Thymus (tissue), 14 donors: ENCODE measurements at places on chromosomes 1 and 21. TPM values are rescaled to one million over a fixed set of nuclear protein-coding genes. Genes with fewer than 3 reads are reported as not detected.
A peak's percentile ranks its signal among the peaks of the same experiment; 100 is the strongest.

GRCh38 chr1:11765661-11766428 lies 3.9 kb downstream of the C1orf167 start:
- H3K27ac ChIP-seq, result no peak overlapping the region
- H3K27me3 ChIP-seq, result peaks cover 27% of the 10 kb centered on the region
- H3K4me3 ChIP-seq, result no peak overlapping the region

GRCh38 chr1:206703661-206704060 lies 19.0 kb downstream of the MAPKAPK2 start:
- peaks cover 77% of the 10 kb centered on the region for H3K4me1 ChIP-seq
- no peaks in the 10 kb centered on the region for H3K27me3 ChIP-seq
- DNase-seq, result no peak
- peaks cover 8% of the 10 kb centered on the region for H3K36me3 ChIP-seq
- H3K4me3 ChIP-seq, result no peak overlapping the region

- no peaks in the 10 kb centered on the region for H3K4me1 ChIP-seq
- H3K4me3 ChIP-seq, result no peak overlapping the region
- no peak for DNase-seq
- H3K36me3 ChIP-seq, result no peaks in the 10 kb centered on the region
Observed at GRCh38 chr1:29798699-29799566, 562.6 kb downstream of the PTPRU start.

DNA sequence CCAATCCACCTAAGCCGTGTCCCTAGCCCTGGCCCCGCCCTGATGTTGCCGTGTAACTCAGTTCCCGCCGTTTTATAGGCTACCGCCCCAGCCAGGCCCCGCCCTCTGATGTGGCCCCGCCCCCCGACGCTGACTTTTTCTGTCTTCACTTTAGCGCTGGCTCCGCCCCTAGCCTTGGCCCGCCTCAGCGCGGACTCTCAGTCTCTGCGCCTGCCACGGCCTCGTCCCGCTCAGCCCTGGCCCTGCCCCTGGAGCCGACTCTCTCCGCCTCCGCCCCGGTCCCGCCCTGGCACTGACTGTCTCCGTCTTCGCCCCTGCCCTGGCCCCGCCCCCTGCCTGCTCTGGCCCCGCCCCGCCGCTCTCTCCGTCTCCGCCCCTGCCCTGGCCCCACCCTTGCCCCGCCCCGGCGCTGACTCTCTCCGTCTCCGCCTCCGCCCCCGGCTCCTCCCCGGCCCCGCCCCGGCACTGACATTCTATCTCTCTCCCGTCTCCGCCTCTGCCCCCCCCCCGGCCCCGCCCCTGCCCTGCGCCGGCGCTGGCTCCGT lies 5.2 kb downstream of the MATN1 start:
- H3K4me1 ChIP-seq, result peaks cover 18% of the 10 kb centered on the region
- no peaks in the 10 kb centered on the region for H3K27me3 ChIP-seq

Gene HES3
- polyA plus RNA-seq, result not detected

DNA sequence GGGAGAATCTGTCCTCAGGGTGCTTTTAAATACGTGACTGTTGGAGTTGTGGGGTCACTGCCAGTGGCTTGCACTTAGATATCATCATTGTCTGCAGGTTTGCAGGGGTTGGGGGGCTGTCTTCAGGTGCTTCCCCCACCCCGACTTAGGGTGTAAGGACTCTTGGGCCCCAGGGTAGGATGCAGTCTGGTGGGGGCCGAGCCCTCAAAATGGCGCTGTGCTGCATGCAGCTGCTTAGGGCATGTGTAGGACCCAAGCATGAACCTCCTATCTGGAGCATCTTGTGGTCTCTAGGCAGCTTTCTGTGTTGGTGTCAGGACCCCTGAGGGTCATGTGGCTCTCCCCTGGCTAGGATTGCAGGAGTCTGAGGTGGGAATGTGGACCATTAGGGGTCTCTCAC lies 55.6 kb upstream of the B3GALT2 start:
- H3K27ac ChIP-seq, result no peak overlapping the region
- no peaks in the 10 kb centered on the region for H3K4me1 ChIP-seq
- no peaks in the 10 kb centered on the region for H3K27me3 ChIP-seq
- DNase-seq, result no peak
- H3K36me3 ChIP-seq, result peaks cover 15% of the 10 kb centered on the region
- no peak overlapping the region for H3K4me3 ChIP-seq

- H3K4me1 ChIP-seq, result peaks cover 6% of the 10 kb centered on the region
- no peak overlapping the region for H3K27ac ChIP-seq
- no peak for DNase-seq
- H3K4me3 ChIP-seq, result no peak overlapping the region
- H3K27me3 ChIP-seq, result no peaks in the 10 kb centered on the region
- no peaks in the 10 kb centered on the region for H3K36me3 ChIP-seq
Observed at GRCh38 chr1:179141592-179142251, 59.9 kb downstream of the TOR3A start.

DNA sequence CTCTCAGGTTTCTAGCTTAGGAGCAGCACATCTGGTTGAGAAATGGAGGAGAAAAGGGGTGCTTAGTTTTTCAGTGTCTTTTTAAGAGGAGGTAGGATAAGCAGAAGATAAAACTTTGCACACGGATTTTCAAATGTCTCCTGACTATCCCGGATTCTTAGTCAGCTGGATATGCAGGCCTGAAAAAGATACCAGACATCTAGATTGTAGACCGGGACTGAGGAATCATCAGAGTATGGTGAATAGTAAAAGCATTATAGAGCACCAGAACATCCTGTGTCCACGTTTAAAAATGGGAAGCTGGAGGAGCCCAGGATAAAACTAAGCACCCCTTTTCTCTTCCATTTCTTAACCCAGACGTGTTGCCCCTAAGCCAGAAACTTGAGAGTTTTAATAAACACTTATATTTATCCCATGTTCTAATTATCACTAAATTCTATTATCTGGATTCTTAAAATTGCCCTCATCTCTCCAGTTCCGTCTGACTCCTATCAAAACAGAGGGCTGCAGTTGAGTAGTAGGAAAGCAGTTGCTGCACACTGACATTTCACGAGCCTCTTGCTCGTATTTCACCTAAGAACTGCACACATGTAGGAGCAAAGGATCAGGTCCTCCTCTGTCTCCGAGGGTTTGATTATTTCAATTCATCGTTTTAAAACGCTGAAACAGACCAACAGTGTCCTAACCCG lies 609 bp downstream of the PIGK start:
- H3K4me1 ChIP-seq, result peaks cover 3% of the 10 kb centered on the region
- H3K4me3 ChIP-seq, result peak overlapping the region; percentile 85
- H3K27ac ChIP-seq, result peak overlapping the region; percentile 78
- DNase-seq, result no peak

Gene CD1B
- polyA plus RNA-seq, result 44.2 TPM

DNA sequence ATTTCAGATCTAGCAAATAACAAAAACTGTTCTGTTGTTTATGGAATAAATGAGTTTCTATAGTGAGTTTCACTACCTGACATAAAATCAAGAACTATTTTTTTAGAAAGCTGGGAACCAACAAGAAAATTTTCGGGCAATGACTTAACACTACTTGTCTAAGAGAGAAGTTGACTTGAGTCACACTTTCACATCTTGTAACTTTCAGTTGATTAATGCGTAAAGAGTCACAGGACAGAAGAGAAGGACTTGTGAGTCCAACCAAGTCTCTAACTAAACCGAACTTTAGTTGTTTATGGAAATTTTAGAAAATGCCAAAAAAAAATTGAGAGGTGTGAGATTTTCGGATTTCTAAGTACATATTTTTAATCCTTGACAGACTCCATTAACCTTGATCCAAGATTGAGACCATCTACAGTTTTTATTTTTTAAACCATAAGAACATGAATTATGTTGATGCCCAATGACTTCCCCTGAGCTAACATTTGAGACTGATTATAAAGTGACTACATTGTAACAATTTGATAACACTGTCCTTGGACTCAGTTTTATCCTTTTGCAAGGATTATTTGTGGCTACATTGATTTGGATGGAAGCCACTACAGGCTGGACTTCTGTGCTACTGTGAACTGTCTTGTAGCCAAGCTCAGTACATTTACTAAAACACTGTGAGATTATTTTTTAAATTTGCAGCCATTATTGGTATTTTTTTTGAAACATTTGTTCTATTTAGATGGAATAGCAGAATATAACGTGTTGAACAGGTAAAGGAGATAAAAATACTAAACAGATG lies 284.0 kb downstream of the PTPRC start:
- H3K4me1 ChIP-seq, result peaks cover 24% of the 10 kb centered on the region
- H3K27ac ChIP-seq, result no peak overlapping the region
- H3K36me3 ChIP-seq, result peaks cover 48% of the 10 kb centered on the region
- no peak for DNase-seq

DNA sequence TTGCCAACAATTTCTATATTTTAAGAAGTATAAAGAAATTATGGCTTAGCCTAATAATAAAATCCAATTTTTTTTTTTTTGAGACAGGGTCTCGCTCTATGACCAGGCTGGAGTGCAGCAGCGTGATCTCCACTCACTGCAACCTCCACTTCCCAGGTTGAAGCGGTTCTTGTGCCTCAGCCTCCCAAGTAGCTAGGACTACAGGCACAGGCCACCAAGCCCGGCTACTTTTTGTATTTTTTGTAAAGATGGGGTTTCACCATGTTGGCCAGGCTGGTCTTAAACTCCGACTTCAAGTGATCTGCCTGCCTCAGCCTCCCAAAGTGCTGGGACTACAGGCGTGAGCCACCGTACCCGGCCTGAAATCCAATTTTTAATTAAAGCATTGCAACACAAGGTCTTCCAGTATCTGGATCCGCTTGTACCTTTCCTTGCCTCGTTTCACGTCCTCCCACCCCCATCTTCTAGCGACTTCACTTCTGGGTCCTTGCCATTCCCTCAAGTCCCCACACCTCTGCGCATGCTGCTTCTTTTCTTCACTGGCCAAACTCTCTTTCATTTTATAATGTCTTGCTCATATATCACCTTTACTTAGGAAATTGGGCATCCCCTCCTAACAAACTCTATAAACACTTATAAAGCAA lies 2.3 kb downstream of the FUBP1 start:
- peak overlapping the region; percentile 20 for H3K4me3 ChIP-seq
- no peak overlapping the region for H3K27ac ChIP-seq
- peaks cover 27% of the 10 kb centered on the region for H3K36me3 ChIP-seq
- no peaks in the 10 kb centered on the region for H3K27me3 ChIP-seq

Gene LCE3E
- 6.2 TPM for polyA plus RNA-seq

Gene CD2
- 244 TPM for polyA plus RNA-seq

DNA sequence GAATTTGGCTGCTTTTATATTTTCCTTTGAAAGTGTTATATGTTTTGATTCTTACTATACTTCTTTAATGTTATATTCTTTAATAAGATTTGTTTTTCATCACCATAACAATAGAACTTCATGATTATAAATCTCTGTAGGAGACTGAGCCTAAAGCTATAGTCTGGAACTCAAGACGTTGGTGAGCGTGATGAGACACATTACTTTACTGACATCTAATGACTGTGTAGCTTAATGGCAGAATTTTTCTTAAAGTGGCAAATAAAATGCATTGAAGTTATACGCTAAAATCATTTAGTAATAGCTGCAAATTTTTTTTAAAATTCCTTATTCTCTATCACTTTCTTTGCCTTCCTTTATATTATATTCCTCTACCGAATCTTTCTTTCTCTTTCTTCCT lies 56.1 kb upstream of the HAO2 start:
- H3K4me3 ChIP-seq, result no peak overlapping the region
- H3K27ac ChIP-seq, result no peak overlapping the region
- no peak for DNase-seq

- H3K36me3 ChIP-seq, result no peaks in the 10 kb centered on the region
- DNase-seq, result no peak
- no peaks in the 10 kb centered on the region for H3K27me3 ChIP-seq
- no peak overlapping the region for H3K27ac ChIP-seq
- no peak overlapping the region for H3K4me3 ChIP-seq
Observed at GRCh38 chr1:173099166-173099565, 48.4 kb upstream of the TNFSF18 start.

GRCh38 chr1:116112388-116113140 lies 1.4 kb downstream of the MAB21L3 start:
- no peaks in the 10 kb centered on the region for H3K4me1 ChIP-seq
- no peaks in the 10 kb centered on the region for H3K36me3 ChIP-seq

DNA sequence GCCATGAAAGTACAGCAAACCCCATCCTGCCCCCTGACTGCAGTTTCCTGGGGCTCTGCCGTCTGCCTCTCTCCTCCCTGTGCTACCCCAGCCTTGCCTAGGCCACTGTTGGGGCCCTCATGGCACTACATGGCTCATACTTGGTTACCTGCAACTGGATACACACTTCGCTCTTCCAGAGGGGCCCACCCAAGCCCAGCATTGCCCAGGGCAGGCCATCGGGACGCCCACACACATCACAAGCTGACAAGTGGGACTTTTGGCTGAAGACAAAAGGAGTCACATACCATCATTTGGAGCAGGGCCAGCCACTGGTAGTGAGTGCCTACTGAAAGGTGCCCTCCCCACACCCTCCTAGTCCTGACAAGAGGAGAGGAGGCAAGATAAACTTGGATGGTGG lies 82.8 kb downstream of the CD247 start:
- no peak overlapping the region for H3K27ac ChIP-seq
- H3K27me3 ChIP-seq, result no peaks in the 10 kb centered on the region
- H3K4me3 ChIP-seq, result no peak overlapping the region
- peaks cover 82% of the 10 kb centered on the region for H3K36me3 ChIP-seq

- no peaks in the 10 kb centered on the region for H3K4me1 ChIP-seq
- no peak overlapping the region for H3K4me3 ChIP-seq
- no peak overlapping the region for H3K27ac ChIP-seq
- DNase-seq, result no peak
Observed at GRCh38 chr1:203467550-203467921, 8.1 kb upstream of the PRELP start.

- no peak overlapping the region for H3K4me3 ChIP-seq
- no peaks in the 10 kb centered on the region for H3K36me3 ChIP-seq
- H3K27ac ChIP-seq, result peak overlapping the region; percentile 42
- peak; percentile 43 for DNase-seq
Observed at GRCh38 chr1:87450615-87451209, 122.0 kb downstream of the LMO4 start.

- no peak for DNase-seq
- H3K36me3 ChIP-seq, result no peaks in the 10 kb centered on the region
- no peak overlapping the region for H3K27ac ChIP-seq
Observed at GRCh38 chr1:197838836-197839235, 63.6 kb upstream of the DENND1B start.
